ENCODE measurements at places on chromosomes 5 and 9. TPM values are rescaled to one million over a fixed set of nuclear protein-coding genes. Genes with fewer than 3 reads are reported as not detected.

The FREM1 gene
- 0.22 TPM for total RNA-seq

The PCDHB9 gene
- total RNA-seq, result 0.91 TPM

The CEL gene
- total RNA-seq, result 0.11 TPM

The SLC4A9 gene
- not detected for total RNA-seq

The UGCG gene
- 184 TPM for total RNA-seq

The CXCL14 gene
- total RNA-seq, result 0.13 TPM

The OLFML2A gene
- 0.39 TPM for total RNA-seq

The CD72 gene
- 2.8 TPM for total RNA-seq

The CHSY3 gene
- 13.7 TPM for total RNA-seq

The PRSS3 gene
- 0.39 TPM for total RNA-seq

The OR1Q1 gene
- total RNA-seq, result not detected

The IFNA13 gene
- not detected for total RNA-seq

The TAF11L3 gene
- not detected for total RNA-seq

The GFI1B gene
- total RNA-seq, result not detected

The PKN3 gene
- total RNA-seq, result 11.5 TPM

The PALM2AKAP2 gene
- 11.0 TPM for total RNA-seq

The PLCXD3 gene
- total RNA-seq, result not detected
